NCI-H524 treated with DMSO at 0.1 percent for 48 hours (cell line): ENCODE measurements at places on chromosomes 5 and 9.

DNA sequence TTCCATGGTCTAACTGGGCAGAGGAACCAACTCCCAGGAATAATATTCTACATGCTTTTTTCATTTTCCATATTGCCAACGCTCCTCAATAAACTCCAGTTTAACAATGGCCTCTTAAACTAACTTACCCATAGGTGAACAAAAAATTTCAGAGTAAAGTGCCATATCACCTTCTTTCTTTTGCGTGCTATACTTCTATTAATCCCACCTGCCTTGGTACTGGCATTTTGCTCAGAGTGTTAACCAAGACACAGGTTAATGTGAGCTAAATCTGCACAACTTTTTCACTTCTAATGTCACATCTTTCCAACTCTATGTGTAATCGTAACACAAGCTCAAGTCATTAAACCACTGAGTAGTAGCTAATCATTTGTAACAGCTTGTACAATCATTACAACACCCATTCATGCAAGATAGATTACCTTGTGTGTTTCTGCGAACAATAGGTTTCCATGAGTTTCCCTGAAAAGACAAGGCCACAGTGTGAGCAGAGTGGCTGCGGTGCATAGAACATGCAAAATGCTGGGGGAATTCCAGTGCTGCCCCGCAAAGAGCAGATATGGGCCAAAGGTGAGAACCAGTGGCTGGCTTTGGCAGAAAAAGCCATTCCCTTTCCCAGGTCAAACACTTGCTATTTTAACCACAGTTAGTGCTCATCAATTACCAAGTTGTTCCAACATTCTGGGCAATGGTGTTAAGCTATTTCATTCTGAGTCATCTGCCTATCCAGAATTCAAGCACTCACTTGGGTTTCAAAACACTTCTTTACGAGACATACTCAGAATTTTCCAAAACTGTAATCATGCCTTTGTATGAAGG is 42.8 kb downstream of the TIMD4 start:
- no peak for DNase-seq

DNA sequence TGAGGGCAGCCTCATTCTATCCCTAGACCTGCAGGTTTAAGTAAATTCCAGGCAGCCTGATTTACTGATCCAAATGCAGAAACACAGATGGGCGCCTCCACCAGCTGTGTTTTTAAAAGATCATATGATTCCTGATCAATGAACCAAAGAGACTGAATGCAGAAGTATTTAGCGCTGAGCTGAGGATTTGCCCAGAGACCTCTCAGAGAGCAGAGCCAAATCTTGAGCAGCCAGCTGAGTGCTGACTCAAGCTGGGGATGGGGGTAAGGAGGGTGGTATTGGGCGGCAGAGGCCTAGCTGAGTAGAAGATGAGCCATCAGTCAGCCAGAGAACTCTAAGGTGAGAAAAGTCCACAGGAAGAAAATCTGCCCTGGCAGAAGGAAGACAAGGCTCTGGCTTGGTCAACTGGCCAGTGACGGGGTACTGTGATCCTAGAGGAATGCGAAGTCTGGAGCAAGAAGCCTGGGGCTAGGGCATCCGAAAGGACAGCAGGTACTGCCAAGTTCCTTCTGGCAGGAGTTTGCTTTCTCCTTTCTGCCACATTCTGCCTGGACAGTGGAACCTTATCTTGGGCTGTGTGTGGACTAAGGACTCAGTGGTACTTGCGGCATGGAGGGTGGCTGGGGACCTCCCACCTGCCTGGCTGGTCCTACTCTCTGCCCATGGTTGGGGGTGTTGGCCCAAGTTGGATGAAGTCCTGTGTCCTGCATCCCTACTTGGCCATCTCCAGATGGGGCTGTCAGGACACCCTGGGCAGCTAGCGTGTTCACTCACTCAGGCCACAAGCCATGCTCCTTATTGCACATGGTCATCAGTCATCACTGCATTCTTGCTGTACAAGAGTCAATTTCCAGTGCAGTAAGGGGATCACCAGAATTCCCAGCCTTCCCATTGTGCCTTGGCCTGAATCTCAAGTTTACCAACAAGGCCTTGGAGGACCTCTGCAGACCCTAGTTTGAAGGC is 34.5 kb upstream of the CDKN2AIPNL start:
- DNase-seq = no peak

DNA sequence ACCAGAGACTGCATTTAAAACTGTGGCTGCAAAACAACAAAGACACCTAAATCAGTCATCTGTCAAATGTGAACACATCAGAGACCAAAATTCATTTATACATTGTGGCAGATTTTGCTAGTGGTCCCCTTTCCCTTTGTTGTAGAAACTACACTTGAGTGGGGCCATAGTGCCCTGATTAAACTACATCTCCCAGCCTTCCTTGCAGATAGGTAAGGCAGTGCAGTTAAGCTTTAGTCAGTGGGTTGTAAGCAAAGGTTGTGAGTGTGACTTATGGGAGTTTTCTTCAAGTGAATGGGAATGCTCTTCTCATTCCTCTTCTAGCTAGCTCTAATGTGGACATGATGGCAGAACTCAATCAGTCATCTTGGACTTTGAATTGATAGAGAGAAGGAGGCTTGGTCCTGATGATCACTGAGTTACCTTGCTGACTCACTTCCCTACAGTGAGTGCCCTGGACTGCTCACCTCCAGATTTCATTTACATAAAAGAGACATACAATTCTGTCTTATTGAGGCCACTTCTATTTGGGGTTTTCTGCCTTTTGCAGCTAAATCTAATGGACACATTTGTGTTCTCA is 35.2 kb upstream of the SPARC start:
- no peak for DNase-seq

- DNase-seq = no peak
These were observed 37.7 kb upstream of the VCAN start for GRCh38 chr5:83433891-83434290.

DNA sequence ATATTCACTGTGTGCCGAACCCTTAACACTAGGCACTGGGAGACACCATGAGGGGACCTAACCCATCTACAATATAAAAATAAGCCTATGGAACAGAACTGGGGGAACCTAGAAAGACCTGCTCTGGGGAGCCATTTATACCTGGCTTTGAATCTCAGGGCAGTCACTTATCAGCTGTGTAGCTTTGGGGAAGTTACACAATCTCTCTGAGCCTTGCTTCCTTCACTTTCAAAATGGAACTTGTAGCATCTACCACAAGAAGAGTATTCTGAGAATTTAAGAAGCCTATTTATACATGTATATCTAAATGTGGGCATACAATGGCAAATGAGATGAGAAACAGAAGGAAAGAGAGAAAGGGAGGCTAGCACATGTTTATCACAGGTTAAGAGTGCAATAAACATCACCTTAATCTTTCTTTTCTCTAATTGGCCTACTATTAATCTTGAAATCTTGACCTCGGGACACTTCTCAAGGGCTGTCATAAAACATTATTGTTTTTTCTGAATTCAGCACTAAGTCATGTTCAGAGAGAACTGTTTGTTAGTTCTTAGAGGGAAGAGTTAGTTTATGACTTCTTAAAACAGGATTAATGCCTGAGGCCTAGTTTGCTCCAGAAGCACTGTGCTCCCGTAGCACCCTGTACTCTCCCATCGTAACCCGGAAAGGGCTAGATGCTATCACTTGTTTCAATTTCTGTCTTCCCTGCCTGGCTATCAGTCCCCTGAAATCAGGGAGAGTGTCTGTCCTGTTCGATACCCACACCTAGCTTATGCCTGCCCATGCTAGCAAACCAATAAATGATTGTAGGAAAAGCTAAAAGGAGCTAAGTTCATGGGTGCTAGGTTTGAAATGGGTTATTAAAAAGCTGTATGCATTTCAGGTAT is 606.4 kb upstream of the CLINT1 start:
- no peak for DNase-seq

DNA sequence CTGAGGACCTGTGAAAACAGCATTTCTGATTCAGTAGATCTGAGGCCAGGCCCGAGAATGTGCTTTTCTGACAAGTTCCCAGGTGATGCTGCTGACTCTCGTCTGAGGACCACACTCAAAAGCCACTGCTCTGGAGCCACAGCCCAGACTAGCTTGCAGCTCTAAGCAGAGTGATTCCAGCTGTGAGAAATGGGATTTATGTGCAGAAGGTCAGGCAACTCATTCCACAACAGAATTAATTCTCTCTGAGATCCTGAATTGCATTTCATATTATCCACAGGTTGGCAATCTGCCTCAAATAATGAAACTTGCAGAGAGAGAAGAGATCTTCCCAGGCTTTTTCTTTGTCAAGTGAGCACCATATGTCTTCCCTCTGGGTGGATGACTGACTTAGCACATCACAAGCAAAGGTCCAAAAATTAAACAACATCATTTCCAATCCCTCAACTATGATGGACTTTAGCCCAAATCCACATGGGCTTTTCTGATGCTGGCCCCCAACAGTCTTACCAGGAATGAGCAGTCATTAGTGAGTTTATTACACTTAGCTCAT is 140.2 kb downstream of the ALDH1A1 start:
- DNase-seq = no peak

GRCh38 chr5:128927644-128928043 is 37.6 kb upstream of the SLC27A6 start:
- DNase-seq = no peak

DNA sequence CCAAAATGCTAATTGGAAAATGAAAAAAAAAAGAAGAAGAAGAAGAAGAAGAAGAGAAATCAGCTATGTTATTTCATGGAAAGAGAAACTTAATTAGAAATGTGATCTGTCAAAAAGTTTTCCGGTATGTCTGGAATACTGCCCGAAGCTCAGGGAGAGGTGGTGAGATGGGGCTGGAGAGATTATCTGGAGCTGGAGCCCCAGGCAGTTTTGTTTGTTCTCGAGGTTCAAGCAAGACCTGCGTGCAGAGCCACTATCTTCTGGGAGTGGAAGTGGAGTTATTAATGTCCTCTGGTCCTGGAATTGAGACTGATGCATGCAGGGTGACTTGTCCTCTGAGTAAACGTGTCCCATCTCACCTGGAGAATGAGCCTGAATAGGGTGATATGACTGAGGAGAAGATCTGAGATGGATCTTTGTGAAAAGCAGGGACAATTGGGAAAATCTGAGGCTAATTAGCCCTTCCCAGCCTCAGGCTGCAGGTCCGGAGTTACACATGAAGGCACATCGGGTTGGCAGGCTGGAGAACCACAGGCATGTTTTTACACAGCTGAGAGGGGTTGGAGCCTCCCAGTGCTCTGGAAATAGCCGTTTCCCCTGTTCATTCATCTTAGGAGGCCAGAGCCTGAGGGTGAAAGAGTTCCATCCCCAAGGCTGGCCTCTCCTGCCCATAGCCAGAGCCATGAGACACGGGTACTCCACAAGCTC is 70.5 kb downstream of the OLFM1 start:
- no peak for DNase-seq

DNA sequence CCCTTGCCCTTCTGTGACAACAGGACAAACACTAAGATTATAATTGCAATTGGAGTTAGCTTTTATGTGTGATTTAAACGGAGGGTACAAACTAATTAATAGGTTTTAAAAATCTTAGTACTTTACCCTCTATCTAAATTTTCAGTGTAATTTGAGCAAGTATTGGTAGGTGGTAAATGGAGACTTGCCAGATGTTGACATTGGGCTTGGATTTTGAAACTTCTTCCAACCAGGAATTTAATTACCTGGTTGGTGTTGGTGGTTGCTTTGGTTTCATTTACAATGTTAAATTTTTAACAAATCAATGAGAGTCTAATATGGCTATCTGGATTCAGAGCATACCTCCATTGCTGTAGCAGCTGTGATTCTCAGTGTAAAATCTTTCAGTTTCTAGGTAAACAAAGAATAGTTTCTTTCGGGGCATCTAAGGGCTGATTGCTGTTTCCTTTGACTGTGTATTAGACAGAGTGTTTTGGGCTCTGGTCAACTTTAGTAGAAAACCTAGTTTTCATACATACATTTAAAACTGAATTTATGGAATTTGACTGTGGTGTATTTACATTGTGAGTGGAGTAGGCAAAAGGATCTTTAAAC is 1.9 kb downstream of the DAPK1 start:
- no peak for DNase-seq

- no peak for DNase-seq
These were observed 771.1 kb downstream of the NR2F1-AS1 start for GRCh38 chr5:92809855-92810465.

DNA sequence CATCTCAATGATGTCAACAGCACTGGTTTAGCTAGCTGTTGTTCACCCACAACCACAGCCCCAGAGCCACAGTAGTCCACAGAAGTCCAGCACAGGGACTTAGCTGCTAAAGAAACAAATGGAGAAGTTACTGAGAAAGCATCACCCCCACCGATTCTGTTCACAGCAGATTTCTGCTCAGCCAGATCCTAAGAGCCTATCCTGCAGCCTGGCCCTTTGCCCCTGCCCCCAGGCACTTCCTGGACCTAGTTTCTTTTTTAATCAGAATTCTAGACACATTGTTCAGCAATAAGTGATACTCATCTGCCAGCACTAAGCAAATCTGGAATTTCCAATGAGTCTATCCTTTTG is 7.4 kb downstream of the B4GALT1 start:
- DNase-seq = no peak

- no peak for DNase-seq
These were observed 43.3 kb upstream of the ALDOB start for GRCh38 chr9:101478906-101479305.

- DNase-seq = no peak
These were observed 63.1 kb upstream of the NREP start for GRCh38 chr5:111820072-111820471.

- no peak for DNase-seq
These were observed 338.2 kb upstream of the WWC1 start for GRCh38 chr5:167953151-167953798.

GRCh38 chr5:147393874-147394672 is 115.8 kb downstream of the DPYSL3 start:
- no peak for DNase-seq

DNA sequence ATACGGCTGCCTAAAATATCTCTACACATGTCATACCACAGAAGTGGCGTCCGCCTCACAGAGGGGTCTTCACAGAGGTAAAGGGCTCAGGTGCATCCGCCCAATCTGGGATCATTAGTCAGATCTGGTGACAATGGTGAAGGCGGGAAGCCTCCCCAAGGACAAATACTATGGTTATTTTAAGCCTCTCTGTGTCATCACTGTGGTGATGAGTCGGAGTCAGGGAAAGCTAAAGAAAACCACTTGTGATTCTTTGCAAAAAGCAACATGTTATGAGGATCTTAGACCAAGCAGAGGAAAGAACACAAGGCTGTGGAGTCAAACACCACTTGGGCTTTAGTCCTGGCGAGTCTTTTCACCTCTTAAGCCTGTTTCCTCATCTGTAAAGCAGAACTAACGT is 190.4 kb downstream of the DRD1 start:
- DNase-seq = no peak

GRCh38 chr9:86361176-86361575 is 7.0 kb upstream of the TUT7 start:
- no peak for DNase-seq

DNA sequence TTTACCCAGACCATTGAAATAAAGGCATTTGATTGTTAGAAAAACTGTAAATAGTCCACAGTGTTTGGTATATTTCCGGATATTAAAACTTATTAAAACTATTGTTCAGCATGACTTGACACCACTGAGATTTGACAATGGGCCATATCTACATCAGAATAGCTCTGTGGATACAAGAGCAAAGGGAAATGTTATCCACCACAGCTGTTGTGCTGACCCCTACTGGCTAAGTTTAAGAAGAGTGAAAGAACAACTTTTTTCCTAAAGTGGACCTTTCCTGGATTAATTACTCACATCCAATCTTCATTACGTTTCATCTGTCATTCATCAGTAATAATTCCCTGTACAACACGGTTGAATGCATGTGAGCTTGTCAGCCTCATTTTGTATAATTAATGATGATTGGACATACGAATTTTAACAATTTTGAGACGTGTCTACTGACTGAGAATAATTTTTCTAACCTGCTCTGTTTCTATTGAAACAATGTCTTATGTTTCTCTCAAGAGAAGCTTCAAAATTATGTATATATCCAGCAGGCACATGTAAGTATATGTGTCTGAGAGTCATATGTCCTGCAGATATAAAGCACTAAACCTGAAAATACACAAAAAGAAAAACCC is 1952.6 kb downstream of the MAT2B start:
- peak; percentile 31 for DNase-seq
